Placental pericyte (primary cell): ENCODE measurements at places on chromosomes 1 and 21. TPM values are rescaled to one million over a fixed set of nuclear protein-coding genes. Genes with fewer than 3 reads are reported as not detected.

Gene NUAK2
- total RNA-seq, result 5.5 and 9.7 TPM in 2 replicates

Gene ITLN2
- total RNA-seq, result not detected in 2 replicates

Gene ILDR2
- total RNA-seq, result under 0.01 and 0.14 TPM in 2 replicates

Gene HPDL
- 0.86 TPM in 1 of 2 replicates, not detected in the other for total RNA-seq

Gene SERPINC1
- total RNA-seq, result 0.43 TPM in 1 of 2 replicates, not detected in the other
